Left renal pelvis (tissue), 4 donors: ENCODE measurements at places on chromosomes 3 and 15. TPM values are rescaled to one million over a fixed set of nuclear protein-coding genes. Genes with fewer than 3 reads are reported as not detected.

- no peak for DNase-seq
Observed at GRCh38 chr15:71231758-71232157, 116.5 kb downstream of the THSD4 start.

DNA sequence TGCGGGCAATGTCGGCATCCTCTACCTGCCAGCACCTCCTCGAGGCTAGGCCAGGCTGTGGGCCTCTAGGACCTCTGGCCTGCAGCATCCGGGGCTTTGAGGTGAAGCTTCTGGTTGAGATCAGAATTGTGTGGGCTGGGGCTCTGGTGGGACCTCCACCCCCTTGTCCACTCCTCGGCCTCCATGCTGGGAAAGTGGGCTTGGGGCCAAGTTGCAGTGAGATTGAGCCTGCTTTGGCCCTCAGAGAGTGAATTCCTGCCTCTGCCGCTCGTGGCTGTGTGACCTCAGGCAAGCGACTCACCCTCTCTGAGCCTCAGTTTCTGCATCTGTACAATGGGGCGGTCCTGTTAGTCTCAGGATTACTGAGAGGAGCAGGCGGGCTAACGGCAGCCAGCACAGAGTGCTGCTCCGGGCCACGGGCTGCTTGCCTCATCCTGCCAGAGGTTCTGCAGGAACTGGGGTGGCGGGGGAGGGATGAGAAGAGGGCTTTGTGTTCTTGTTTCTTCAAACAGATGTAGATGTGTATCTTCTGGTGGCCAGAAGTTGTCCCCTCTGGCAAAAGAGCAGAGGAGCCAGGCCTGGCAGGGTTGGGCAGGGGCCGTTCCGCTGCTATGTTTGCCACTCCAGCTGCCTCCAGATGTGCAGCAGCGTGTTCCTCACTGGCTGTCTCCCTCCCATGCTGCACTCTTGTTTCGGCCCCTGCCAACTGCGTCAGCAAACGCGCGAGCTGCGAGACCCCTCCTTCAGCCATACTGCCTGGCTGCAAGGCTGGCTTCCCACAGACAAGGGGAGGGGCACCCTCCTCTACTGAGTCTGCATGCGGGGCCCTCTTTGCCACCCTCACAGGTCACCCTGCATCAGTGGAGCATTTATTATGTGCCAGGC is 33.7 kb downstream of the FBLN2 start:
- DNase-seq, result no peak

DNA sequence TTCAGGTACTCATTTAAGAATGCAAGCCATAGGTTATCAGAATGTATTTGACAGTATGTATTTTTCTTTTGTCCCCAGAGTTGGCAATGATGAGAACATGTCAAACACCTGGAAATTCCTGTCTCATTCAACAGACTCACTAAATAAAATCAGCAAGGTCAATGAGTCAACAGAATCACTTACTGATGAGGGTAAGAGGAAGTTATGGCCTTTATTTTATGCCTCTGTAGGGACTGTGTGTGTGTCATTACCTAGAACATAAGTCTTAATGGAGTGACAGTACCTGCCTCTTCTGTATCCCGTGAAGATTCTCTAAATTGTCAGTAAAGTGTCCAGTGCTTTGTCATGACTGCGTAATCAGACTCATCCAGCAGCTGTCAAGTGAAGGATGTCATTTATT is 77.5 kb downstream of the KLHL25 start:
- DNase-seq, result no peak

- no peak for DNase-seq
Observed at GRCh38 chr3:55588146-55588765, 101.2 kb upstream of the WNT5A start.

DNA sequence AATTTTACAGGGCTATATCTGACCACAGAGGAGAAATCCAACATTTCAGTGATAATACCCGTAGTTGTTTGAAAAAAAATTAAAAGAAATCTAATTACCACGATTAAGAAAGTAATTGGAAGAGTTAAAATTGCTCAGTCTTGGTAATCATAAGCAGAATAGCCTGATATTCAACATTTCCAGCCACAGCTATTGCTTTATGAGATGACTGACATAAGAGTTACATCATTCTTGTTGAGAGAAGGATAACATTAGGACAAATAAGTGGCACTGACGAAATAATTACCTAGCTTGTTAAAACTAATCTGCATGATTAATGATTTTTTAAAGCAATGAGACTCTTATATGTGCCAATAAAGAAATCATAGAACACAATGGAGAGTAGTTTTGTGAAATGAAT is 825.0 kb upstream of the GBE1 start:
- DNase-seq, result no peak

GRCh38 chr3:174986685-174987084 is 127.6 kb downstream of the NAALADL2 start:
- DNase-seq, result no peak

GRCh38 chr3:143559296-143559695 is 289.0 kb downstream of the SLC9A9 start:
- DNase-seq, result no peak

GRCh38 chr3:137763594-137763938 is 549 bp upstream of the SOX14 start:
- DNase-seq, result no peak

GRCh38 chr15:39642011-39642640 is 61.2 kb downstream of the THBS1 start:
- DNase-seq, result no peak

DNA sequence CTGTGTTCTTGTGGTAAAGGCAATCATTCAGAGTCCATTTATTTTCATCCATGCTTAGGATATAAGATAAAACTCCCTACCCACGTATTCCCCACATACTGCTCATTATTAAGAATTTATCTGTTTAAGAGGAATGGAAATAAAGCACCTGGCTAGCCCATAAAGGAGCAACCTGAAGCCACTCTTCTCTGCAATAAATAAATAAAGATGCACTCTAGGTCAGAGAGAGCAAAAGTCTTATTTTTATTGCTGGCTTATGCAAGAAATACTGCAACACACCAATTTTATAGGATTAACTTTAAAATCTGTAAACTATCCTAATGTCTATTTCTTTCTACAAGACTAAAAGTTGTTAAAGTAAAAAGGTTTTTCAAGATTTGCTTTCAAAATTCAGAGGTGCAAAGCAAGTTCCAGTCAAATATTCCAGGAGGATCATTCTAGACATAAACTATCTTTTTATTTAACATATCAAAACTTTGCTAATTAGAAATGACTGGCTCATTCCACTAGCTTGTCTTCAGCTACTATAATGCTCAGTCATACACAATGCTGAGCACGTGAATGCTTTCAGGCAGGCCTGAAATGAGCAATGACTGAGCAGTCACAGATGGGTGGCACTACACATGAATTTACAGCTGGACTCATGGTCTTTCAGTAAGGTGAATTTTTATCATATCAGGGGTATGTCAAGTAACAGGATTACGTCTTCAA is 7.1 kb downstream of the TJP1 start:
- DNase-seq, result no peak

DNA sequence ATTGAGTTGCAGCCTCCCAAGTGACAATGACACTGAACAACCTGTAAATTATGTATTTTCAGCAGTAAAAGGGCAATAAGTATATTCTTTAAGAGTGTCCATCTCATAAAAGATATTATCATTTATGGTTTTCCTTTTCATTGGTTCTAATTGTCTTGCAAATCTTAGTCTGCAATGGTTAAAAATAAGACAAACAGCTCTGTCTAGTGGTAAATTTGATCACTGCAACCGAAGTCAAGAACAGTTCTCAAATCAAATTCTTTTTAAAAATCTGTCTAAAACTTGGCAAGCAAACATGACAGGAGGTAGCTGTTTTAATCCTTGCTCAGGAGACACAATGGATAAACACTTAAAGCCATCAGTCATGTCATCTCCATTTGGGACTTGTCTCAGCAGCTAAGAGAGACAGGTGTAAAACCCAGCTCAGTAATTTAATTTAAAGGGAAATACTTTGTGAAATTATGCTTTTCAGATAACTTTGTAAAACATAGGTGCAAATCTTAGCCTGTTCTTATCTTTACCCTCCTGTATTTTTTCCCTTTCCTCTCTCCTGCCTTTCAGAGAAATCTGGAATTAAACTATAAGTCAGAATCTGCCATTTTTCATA is 150.3 kb upstream of the ARHGEF26 start:
- DNase-seq, result no peak

DNA sequence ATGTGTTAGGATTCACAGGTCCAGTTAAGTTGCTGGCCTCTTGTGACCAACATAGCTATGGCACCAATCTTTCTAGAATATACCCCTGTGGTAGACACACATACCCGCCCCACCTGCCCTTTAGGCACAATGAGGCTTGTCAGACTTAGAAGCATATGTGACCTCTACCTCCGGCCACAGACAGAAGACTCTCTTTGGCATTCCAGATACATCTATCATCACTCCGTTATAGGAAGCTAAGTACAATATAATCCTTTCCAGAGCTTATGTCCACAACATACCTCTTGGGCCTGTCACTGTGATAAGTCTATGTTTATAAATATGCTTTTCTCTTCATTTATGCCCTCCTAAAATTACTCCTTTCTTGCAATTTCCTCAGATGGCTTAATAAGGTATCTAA is 39.8 kb downstream of the CD47 start:
- DNase-seq, result no peak

- no peak for DNase-seq
Observed at GRCh38 chr15:70433586-70434324, 329.6 kb downstream of the UACA start.

DNA sequence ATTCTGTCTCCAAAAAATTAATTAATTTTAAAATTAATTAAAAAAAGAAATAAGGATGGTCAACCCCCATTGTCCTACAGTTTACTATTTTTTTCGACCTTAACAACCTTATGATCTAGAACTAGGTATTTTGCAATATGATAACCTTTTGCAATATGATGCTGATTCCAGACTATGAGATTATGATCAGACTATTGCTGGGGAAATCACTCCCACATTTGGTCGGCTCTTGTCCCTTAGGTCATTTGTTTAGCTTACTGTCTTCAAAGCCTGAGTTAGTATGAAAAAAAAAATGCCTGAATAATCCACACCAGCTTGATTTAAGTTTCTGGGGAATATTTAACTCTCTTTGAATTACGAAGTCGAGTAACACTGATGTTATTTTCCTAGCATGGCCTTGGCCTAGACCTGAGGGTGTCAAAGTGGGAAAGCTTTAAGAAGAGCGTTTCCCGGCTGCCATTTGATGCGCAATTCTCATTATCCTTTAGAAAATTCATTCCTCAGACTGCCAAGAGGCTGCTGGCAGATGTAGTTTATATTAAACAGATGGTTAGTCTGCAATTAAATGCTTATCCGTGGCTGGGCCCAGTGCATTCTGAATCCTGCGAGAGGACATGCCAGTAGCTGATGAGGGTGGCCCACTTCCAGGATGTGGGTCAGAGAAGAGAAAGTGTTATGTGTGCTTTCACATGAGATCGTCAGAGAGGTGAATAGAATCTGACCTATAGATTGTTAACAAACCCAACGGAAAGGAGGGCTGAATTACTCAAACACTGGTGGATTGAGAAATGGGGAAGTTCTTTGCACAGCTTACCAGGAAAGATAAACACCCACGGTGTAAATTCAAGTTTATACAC is 496.0 kb upstream of the THBS1 start:
- no peak for DNase-seq

GRCh38 chr3:187062526-187063177 is 76.6 kb downstream of the RPL39L start:
- DNase-seq, result no peak

DNA sequence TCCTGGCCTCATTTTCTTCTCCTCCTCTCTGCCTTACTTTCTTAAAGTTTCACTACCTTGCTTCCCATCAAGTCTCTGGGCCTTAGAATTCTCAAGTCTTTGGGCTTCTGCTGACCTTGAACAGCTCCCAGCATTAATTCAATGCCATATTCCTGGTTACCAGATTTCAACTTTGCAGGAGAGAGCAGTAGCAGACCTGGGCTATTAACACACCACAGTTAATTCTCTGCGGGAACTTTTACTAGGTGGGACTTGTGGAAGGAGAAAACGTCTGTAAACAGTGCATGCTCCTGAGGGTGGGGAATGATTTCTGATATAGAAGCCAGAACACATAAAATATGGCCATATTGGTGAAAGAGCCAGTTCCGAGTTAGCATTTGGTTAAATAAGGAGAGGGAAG is 214.6 kb downstream of the MEIS2 start:
- DNase-seq, result no peak

DNA sequence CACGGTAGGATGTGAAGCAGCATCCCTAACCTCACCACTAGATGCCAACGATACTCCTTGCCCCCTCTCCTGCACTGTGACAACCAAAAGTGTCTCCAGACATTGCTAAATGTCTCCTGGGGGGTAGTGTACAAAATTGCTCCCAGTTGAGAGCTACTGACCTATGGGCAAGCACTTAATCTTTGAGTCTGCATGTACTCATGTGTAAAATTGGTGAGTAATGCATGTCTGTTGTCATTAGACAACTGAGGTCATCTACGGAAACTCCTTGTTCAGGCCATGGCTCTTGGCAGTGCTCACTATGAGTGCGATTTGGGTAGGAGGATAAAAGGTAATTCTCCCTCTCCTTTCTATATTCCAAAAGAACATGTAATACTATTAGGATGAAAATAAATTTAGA is 29.2 kb downstream of the PDHB start:
- DNase-seq, result no peak

- no peak for DNase-seq
Observed at GRCh38 chr3:94115482-94115881, 52.6 kb downstream of the NSUN3 start.

DNA sequence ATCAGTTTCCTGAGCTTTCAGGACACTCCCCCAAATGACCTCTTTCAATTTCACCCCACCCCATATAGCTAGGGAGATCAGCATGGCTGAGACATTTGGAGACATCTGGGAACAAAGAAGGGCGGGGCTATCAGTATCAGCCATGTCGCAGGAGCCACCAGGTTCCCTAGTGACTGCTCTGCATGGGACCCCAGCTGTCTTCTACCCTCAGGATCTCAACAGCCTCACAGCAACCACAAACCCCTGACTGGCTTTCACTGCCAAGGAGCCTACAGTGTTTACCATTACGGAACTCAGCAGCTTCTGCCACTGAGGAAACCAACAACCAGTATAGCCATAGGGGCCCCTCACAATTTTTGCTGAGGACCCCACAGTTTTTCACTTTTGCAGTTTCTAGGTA is 269.6 kb upstream of the TRIM42 start:
- DNase-seq, result no peak

DNA sequence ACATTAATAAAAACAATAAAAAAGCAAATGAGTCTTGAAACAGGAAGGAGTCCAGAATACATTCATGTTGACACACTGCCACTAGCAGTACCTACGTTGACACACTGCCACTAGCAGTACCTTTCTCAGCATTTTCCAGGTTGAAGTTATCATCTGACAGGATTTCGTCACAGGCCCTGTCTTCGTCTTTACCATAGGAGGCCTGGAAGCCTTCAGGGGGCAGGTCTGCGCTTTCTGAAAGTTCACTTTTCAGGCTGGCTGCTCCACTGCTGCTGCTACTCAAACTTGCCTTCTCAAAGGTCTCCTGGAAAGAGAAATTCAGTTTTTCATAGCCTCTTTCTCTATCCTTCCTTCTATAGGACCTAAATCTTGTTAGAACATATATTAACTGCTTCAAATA is 194.7 kb downstream of the NEK10 start:
- DNase-seq, result no peak

- no peak for DNase-seq
Observed at GRCh38 chr3:61600195-61600594, 38.8 kb downstream of the PTPRG start.

Gene THPO
- 2.3 TPM for polyA plus RNA-seq

Gene IQCH
- polyA plus RNA-seq, result 10.6 TPM

Gene NME9
- 2.0 TPM for polyA plus RNA-seq

Gene PATL2
- polyA plus RNA-seq, result 0.56 TPM

Gene ROBO2
- 84.3 TPM for polyA plus RNA-seq

Gene ACTC1
- polyA plus RNA-seq, result 1.6 TPM

Gene TGM5
- polyA plus RNA-seq, result not detected

Gene CLEC3B
- polyA plus RNA-seq, result 27.7 TPM

Gene GRIP2
- 0.68 TPM for polyA plus RNA-seq

Gene STRA6
- 57.7 TPM for polyA plus RNA-seq
